ENCODE measurements at places on chromosomes 12 and 14.

DNA sequence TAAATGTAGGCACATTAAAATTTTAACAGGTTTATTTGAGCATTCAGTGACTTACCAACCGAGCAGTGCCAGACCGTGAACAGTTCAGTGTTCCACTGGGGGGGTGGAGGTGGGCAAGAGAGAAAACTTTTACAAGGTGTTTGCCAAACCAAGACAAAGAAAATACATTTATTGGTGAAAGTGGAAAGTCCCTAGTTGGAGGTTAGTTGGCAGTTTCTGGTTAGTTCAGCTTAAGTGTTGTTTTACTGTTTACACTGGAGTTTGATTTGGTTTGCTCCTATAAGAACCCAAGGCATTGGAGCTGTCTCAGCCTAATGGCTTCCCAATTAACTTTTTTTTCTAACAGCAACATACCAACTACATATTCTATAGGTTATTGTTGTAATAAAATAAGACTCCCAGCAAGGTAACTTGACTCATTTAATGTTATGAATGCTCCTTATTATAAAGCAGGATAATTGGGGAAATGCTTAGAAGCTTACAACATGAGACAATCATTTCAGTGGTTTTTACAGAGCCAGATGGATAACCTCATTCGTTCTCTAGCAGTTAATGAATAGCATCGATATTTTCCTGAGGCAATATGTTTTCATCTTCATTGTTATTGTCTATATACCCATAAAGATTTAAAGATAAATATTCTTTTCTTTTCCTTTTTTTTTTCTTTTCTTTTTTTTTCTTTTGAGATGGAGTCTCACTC is 115.8 kb downstream of the ETNK1 start:
- DNase-seq, result no peak

DNA sequence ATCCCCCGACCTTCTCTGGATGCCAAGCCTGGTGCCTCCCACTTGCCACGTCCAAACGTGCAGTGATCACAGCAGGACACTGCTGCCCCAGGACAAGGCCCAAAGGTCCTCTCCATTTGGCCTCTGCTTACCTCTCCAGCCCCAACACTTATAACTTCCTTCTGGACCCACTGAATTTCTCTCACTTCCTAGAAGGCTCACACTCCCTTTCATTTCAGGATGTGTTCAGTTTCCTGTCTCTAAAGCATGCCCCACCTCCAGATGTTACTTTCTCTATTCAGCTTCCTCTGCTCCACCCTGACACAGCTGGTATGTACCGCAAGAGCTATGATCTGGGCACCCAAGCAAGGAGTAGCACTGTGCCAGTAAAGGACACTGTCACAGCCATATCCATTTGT is 33.0 kb downstream of the CDKL1 start:
- no peak for DNase-seq

DNA sequence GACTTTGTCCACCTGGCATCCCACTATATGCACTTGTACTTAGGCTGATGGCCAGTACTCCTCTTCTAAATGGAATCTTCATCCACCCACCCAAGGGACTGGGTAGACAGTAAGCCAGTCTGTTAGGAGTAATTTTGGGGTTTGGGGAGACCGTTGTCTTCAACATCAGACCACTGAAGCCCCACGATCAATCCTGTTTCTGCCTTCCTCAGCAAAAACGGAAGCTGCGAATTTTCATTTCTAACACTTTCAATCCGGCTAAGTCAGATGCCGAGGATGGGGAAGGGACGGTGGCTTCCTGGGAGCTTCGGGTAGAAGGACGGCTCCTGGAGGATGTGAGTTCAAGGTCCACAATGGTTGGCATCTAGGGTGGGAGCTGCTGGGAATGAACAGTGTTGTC is 2.0 kb downstream of the SMARCD1 start:
- no peak for DNase-seq

GRCh38 chr14:105466531-105467248 is 7.9 kb upstream of the CRIP2 start:
- DNase-seq, result no peak

GRCh38 chr12:53414756-53415417 is 8.8 kb upstream of the AMHR2 start:
- DNase-seq, result no peak

DNA sequence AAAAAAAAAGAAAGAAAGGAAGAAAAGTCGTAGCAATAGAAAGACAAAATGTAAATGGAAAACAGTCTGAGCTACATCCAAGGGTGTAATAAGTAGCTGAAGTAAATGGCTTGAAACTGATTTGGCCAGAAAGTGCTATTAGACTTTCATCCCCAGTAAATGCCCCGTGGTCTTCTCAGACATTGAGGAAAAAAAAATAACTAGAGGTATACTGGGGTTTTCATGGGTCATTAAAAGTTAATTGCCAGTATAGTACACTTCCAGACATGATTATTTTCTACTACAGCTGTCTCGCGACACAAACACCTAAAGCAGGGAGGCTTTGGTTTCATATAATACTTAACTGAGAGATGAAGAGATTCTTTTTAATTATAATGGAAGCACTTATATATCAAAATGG is 271.9 kb downstream of the CPNE8 start:
- DNase-seq, result no peak

DNA sequence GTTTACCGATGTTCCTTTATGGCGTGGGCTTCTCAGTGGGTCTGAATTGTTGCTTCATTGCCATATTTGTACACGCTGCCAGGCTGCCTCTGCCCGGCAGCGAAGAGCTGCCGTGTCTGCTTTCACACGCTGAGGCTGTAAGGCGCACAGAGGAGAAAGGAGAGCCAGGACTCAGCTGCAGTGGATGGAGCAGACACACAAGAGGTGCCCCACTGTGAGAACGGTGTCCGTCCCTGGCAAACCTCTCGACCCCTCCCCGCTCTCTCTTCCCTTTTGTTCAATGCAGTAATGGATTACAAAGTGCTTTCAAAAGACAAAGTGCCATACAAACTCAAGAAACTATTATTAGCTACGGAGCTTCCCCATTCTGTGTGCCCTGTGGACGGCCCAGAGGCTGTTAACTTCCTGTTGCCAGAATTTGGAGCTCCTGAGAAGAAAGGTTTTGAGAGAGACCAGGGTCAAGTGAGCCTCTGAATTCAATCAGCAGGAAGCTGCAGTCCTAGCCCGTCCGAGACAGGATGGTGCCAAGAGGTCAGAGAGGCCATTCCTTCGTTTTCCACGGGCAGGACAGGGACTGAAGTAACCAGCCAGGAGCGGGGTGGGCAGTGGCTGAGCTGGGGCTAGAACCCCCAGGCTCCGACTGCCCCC is 15.8 kb downstream of the CCND2 start:
- DNase-seq, result no peak

Measured in activated T-cell treated with anti-CD3 and anti-CD28 coated beads for 1 hour (primary cell).